ENCODE measurements at places on chromosomes 4 and X. TPM values are rescaled to one million over a fixed set of nuclear protein-coding genes. Genes with fewer than 3 reads are reported as not detected.

GRCh38 chr4:152062936-152063620, 302.3 kb upstream of the GATB start:
- no peak for DNase-seq

DNA sequence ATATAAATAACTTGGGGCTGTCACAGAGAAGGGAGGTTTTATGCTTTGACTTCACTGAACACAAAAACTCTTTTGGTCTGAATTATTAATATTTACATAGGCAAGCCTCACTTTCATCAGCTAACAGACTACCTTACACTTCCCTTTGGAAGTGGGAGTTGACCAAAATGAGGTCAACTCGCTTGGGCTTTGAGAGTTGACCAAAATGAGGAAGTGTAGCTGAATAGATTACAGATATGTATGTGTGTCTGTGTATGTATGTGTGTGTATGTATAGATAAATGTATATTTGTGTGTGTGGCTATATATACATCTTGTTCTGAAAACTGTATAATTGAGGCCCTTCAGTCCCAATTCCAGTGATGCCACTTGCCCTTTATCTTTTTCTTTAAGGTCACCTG, 113.3 kb upstream of the IL13RA1 start:
- no peak for DNase-seq

DNA sequence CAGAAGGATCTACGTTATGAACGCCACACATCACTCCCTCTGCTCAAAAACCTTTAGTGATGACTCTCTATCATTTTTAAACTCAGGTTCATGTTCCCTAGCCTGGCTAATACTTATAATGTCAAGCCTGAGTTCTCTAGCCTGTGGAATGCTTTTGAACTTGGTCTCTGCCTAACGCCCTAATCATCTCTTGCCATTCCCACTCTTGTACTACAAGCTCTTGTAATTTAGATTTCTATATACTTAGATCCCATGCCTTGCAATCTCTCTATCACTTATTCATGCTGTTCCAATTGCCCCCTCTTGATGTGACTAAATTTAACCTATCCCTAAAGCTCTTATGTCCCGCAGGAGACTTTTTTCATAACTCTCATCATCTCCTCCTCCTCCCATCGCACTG, 40.3 kb downstream of the SLC4A4 start:
- no peak for DNase-seq

The ADAMTS3 gene
- 8.0 TPM for polyA plus RNA-seq

The WDR44 gene
- polyA plus RNA-seq: 12.8 TPM
